Activated CD8-positive, alpha-beta memory T cell treated with anti-CD3 and anti-CD28 coated beads for 1 hour (primary cell): ENCODE measurements at places on chromosomes 5 and 9.

DNA sequence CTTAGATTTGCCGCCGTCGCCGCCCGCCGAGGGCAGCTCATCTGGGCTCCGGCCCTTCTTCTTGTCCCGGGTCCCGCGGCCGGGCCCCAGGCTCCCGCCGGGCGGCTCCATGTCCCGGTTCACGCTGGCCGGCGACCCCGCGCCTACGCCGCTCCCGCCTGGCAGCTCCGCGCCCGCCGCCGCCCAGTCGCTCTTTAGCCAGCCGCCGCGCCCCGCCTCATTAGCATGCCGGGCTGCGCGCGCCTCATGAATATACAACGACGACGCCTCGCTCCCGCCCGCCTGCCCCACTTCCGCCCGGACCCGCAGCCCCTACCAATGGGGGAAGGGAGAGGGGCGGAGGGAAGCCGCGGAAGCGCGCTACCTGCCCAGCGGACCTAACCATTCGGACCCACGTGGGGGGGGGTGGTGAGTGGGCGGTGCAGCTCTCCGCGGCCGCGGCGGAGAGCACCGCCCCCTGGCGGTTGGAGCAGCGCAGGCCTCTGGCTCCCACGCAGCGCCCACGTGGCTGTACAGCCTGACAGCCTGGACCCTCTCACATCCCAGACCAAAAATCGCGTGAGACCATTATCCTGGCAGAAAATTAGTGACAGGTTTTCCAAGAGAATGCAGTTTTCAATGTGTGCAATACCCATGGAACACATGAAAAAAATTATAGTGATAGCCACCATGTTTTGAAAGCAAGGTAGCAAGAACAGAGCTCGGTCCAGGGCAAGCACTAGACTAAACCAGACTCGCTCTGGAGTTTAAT is at the start of gene DIAPH1:
TSS of gene DIAPH1 (minus strand) at position 197 of the 751 bp plus-strand sequence. CDS start at position 111, 86 bp downstream.
- DNase-seq, result peak; percentile 98

GRCh38 chr5:88872971-88873370 is 10.0 kb downstream of the MEF2C start:
- no peak for DNase-seq

DNA sequence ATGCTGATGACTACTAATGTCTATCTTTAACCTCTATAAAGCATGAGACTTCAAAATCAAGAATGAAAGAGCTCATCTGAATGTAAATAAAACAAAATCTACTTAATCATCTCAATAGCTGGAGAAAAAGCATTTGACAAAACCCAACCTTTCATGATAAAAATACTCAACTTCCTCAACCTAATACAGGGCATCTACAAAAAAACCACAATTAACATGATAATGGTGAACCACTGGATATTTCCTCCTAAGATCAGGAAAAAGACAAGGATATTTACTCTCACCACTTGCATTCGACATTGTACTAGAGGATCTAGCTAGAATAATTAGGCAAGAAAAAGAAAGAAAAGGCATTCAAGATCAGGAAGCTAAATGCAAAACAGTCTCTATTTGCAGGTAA is 49.3 kb downstream of the FAM169A start:
- no peak for DNase-seq

GRCh38 chr5:163916376-163916775 is 411.0 kb downstream of the MAT2B start:
- DNase-seq, result no peak
